GM06990 (cell line): ENCODE measurements at places on chromosomes 6 and 20.

GRCh38 chr6:146598772-146599405, at the start of gene ADGB:
Gene ADGB, plus strand, starts transcription at chr6:146598972. Its CDS starts 69 bp downstream, at chr6:146599041.
- DNase-seq, result peak; percentile 21

DNA sequence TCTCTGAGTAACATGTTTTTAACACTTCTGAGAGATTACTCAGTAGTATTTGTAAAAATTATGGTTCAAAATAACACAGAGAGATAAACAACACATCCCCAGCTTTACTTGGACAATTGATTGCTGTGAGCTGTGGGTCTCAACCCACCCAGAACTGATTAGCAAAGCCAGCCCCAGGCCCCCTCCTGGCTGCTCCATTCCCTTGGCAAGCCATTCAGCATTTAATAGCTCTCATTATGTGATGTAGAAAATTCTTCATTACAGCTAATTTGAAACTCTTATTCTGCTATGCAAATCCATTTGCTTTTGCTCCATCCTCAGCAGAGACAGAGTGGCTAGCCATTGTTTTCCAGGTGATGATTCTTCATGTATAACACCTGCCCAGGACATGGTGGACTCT, 16.6 kb upstream of the SIRT5 start:
- DNase-seq, result no peak

GRCh38 chr20:56433880-56434255, 21.8 kb downstream of the CASS4 start:
- DNase-seq, result no peak

- DNase-seq, result no peak
Measured at GRCh38 chr20:59580991-59581401, 23.3 kb upstream of the PHACTR3 start.

- no peak for DNase-seq
Measured at GRCh38 chr6:79878142-79878748, 69.1 kb downstream of the ELOVL4 start.

- no peak for DNase-seq
Measured at GRCh38 chr6:37456126-37456525, 23.1 kb downstream of the CMTR1 start.

- no peak for DNase-seq
Measured at GRCh38 chr6:39330057-39330456, 7.6 kb upstream of the KCNK16 start.

- no peak for DNase-seq
Measured at GRCh38 chr6:168507297-168507696, 66.3 kb downstream of the SMOC2 start.

DNA sequence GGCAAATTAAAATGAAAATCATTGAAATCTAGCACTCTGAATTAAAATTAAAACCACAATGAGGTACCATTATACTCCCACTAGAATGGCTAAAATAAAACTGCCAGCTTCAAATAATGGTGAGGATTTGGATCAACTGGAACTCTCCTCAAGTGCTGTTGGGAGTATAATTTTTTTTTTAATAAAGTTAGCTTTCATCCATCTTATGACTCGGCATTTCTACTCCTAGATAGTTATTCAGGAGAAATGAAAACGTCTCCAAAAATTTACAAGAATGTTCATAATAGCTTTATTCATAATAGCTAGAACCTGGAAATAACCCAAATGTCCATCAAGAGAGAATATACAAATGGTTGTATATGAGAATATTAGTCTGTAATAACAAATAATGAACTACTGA, 63.2 kb downstream of the ASXL1 start:
- no peak for DNase-seq

GRCh38 chr20:60960500-60960899, 291.6 kb upstream of the CDH4 start:
- no peak for DNase-seq

DNA sequence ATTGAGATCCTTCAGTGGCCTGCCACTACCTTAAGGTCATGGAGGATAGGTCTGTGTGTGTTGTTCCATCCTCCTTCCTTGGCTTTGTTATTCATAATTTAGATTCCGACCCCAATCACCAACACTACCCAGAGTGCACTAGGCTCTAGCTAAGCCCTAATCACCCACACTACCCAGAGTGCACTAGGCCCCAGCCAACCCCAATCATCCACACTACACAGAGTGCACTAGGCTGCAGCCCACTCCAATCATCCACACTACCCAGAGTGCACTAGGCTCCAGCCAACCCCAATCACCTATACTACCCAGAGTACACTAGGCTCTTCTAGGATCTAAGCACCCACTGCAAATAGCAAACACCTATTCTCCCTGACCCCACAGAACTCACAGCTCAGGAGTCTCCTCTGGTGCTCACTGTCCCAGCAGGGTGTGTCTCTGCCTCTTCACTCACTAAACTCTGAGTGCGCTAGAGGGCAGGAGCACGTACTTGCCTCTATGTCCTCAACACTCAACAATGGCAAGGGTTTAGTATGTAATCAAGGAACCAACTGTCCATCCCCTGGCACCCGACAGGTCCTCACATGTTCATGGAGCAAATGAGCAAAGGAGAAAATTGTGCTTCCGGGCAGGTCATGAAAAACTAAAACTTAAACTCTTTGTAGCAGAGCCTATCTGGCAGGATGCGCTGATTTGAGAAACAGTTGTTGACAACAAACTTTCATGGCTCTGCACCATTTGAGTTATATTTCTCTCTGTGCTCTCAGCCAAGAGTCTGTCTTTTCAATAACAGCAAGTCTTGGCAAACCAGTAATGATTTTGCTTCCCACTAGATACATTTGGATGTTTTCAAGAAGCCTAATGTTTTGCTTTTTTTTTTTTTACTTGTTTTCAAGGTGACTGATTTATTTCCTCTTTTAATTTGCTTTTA, 54.3 kb downstream of the SLC22A23 start:
- DNase-seq, result no peak

DNA sequence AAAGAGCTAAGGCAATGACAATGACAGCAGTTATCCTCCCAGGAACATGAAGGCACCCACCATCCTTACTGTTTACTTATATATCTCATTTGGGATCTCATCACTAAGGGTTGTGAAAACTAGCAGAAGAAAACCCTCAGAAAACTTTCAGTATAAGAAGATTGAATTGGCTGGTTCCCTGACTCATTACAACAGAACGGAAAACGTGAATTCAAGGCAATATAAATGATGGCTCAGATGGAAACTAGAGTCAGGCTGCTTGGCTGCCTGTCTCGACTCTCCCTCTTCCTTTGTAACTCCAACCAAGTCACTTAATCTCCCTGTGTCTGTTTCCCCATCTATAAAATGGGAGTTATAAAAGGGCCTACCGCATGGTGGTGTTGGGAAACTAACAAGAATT, 387.1 kb upstream of the JARID2 start:
- no peak for DNase-seq

DNA sequence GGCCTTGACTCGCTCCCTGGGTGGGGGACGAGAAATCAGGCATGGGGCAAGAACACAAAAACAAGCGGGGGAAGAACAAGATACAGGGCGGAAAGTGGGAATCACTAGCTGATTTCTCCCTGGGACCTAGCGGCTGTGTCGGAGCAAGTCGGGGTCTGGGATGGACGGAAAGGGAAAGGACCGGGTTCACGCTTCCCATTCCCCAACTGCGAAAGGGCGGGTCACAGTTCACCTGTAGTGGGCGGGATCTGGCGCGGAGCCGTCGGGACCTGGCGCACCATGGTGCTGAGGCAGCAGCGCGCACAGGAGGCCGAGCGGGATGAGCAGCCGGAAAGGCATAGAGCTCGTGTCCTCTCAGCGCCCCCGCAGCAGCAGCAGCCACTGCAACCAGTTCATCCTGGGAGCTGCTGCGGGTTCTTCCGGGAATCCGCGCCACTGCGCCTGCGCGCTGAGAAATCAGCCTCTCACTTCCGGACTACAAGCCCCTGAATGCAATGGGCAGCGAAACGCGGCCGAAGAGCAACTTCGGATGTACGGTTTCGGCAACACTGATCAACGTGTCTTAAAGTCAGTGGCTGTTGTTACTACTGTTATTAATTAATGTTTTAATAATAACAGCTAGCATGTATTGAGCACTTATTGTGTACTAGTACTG, at the start of gene EDEM2:
Gene EDEM2, minus strand, starts transcription at position 417 of the 655 bp plus-strand sequence. Its CDS starts 78 bp downstream, at position 339.
- DNase-seq, result peak; percentile 93

DNA sequence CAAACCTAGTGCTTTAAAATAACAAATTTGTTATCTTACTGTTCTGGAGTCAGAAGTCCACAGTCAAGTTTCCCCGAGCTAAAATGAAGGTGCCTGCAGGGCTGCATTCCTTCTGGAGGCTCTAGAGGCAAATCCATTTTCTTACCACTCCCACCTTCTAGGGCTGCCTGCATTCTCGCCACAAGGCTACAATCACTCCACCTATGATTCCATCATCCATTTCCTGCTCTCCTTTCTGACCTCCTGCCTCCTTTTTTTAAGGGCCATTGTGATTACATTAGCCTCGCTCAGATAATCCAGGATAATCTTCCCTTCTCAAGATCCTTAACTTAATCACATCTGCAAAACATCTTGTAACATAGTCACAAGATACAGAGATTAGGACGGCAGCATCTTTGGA, 42.4 kb upstream of the SIRT5 start:
- no peak for DNase-seq

- DNase-seq, result no peak
Measured at GRCh38 chr6:126738146-126738545, 380.3 kb upstream of the RSPO3 start.

DNA sequence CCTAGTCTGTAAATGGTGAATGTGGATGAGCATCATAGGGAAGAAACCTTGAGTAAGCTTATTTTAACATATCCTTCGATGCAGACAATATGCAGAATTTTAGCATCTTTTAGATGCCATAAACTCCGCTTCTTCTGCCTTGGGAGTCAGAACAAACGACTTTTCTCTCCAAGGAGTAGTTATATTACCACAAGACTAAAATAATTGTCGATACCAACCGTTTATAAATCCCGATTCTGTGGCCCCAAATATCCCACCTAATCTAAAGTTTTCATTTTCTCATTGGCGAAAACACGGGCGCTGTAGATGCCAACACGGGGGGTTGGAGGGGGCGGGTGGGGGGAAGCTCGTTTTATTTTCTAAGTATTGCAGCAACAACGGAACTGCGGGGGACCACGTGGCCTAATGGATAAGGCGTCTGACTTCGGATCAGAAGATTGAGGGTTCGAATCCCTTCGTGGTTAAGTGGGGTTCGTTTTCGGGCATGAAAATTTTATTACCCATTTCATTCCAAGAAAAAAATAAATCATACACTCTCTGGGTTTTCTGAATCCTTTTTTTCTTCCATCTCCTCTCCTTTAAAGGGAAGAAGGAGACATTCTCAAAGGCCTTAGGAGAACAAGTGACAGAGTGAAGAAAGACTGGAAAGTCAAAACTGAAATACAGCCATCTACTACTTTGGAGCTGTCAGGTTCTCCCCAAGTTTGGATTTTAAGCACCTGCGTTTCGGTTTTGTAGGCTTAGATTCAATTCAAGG, 65.5 kb upstream of the BTN3A2 start:
- no peak for DNase-seq

DNA sequence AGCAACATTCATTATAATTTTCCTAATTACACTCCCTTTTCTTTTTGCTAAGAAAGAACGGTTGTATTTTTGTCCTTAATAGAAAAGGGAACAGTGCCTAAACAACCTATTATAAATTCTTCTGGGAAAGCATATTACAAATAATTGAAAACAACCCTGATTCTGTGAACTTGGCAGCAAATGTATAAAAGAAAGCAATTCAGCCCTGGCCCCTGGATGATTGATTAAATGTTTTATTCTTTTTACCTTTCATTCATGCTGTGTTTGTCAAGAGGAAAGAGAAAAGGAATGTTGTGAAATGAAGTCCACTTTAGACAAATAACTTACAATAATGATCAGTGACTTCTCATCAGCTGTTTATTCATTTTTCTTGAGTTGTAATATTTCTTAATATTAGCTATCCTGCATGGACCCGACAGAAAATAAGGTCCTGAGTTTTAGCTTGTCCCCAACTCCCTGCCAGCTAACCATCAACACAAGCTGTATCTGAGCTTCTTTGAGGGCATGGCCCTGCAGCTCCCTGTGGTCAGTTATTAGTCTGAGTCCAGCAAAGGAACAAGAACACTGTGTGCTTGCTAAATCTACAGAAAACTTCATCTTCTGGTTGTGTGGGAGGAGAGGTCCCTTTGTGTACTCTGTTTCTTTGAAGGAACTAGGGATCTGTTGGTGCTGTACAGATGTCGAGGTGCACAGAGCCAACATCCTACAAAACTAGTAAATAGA, 248.2 kb downstream of the LAMA2 start:
- DNase-seq, result no peak

DNA sequence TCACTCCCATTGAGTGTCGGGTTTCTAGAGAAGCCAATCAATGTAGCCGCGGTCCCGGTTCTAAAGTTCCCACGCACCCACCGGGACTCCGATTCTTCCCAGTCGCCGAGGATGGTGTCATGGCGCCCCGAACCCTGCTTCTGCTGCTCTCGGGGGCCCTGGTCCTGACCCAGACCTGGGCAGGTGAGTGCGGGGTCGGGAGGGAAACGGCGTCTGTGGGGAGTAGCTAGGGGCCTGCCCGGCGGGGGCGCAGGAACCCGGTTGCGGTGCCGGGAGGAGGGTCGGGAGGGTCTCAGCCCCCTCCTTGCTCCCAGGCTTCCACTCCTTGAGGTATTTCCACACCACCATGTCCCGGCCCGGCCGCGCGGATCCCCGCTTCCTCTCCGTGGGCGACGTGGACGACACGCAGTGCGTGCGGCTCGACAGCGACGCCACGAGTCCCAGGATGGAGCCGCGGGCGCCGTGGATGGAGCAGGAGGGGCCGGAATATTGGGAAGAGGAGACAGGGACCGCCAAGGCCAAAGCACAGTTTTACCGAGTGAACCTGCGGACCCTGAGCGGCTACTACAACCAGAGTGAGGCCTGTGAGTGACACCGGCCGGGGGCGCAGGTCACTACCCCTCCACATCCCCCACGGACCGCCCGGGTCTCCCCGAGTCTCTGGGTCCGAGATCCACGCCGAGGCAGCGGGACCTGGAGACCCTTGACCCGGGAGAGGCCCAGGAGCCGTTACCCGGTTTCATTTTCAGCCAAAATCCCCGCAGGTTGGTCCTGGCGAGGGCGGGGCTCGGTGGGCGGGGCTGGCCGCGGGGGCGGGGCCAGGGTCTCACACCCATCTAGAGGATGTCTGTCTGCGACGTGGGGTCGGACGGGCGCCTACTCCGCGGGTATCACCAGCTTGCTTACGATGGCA, 35.2 kb upstream of the HLA-G start:
- DNase-seq, result peak; percentile 64

DNA sequence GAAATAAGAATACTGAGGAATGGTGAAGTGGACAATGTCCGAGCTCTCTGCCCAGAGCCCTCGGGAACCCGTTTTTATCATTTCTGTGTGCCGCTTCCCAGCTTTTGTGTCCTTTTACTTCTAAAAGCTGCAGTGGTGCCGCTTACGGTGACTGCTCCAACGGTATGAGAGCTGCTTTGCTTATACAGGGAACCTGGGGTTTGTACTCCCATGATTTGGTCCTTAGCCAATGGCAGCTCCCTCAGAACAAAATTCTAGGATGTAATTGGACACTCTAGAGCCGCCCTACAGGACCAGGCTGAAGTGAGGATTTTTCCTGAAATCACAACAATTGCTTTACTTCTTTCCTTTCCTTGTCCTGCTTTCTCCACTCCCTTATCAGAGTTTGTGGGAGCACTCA, 24.2 kb upstream of the PCSK2 start:
- no peak for DNase-seq

- DNase-seq, result no peak
Measured at GRCh38 chr20:63651942-63652191, 1.4 kb downstream of the STMN3 start.

GRCh38 chr20:40481337-40481736, 207.7 kb downstream of the MAFB start:
- DNase-seq, result no peak

- DNase-seq, result no peak
Measured at GRCh38 chr6:52381249-52381648, 19.3 kb downstream of the PAQR8 start.

GRCh38 chr20:32583581-32584070, 1.5 kb downstream of the NOL4L start:
- no peak for DNase-seq

GRCh38 chr6:116397914-116398313, 27.2 kb downstream of the DSE start:
- no peak for DNase-seq
